ENCODE measurements at places on chromosomes 6 and 20.

DNA sequence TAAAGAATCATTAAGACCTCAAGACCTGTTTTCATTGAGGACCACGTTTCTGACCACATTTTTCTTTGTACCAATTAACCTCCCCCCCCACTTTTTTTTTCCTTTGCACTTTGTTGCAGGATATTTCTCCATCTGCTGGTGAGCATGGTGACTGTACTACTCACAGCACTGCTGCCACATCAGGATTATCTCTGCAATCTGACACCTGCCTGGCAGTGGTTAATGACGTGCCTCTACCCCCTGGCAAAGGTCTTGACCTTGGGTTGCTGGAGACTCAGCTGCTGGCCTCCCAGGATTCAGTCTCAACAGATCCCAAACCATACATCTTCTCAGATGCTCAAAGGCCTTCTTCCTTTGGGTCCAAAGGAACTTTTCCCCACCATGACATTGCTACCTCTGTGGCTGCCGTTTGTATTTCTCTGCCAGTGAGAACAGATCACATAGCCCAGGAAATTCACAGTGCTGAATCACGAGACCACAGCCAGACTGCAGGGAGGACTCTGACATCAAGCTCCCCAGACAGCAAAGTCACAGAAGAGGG is 46.6 kb upstream of the EDN3 start:
- DNase-seq, result no peak

GRCh38 chr20:20174089-20174835 is 121.9 kb downstream of the CFAP61 start:
- no peak for DNase-seq

DNA sequence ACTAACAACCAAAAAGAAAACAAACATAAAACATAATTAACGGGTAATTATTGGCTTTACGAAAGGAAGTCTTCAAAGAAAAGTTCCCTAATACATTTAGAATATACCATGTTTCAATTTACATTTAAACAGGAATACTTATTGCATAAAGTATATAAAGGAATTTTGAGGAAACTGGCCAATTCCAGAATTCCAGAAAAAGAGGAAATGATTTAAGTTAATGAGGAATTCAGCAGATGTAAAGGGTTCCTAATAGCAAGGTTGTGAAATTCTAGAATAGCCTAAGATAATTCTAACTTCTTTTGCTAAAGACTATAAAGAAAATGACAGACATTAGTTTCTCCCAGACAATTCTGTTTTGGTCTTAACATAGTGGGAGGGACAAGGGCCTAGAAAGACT is 35.0 kb downstream of the DTNBP1 start:
- DNase-seq, result no peak

- no peak for DNase-seq
Measured at GRCh38 chr6:20921578-20921977, 387.3 kb downstream of the CDKAL1 start.

DNA sequence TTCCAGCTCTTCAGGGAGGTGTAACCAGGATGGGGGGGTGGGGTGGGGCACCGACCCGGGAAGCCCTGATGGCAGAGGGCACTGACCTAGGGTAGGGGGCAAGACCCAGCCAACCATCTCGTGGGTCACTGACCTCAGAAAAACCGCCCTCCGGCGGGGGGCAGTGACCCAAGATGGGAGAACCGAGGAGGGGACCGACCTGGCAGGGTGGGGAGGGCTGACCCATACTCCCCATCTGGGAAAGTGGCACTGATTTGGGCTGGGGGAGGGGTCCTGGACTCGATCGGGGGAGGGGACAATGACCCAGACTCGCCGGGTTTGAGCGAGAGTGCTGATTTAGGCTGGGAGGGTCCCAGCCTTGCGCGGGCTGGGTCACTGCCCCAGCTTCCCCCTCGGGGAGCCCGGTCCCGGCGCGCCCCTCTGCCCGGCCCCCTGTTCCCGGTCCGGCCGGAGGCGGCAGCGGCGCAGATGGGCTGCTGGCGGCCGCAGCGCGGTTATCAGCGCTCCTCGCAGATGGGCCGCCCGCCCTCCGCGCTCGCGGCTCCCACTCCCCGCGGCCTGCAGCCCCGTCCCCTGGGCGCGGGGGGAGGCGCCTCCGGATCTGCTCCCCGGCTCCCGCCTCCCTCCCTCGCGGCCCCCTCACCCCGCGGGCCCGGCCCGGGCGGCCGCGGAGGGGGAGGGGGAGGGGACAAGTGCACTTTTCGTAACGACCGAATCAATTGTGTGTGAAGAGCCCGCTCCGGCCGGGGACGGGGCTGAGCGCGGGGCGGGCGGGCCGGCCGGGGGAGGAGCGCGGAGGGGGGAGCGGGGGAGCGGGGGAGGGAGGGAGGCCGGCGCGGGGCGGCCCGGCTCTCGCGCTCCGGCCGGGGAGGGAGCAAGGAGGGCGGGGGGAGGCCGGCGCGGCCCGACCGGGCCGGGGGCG is 2.2 kb downstream of the NOL4L start:
- DNase-seq, result no peak

- no peak for DNase-seq
Measured at GRCh38 chr6:41712651-41713103, 22.7 kb downstream of the TFEB start.

DNA sequence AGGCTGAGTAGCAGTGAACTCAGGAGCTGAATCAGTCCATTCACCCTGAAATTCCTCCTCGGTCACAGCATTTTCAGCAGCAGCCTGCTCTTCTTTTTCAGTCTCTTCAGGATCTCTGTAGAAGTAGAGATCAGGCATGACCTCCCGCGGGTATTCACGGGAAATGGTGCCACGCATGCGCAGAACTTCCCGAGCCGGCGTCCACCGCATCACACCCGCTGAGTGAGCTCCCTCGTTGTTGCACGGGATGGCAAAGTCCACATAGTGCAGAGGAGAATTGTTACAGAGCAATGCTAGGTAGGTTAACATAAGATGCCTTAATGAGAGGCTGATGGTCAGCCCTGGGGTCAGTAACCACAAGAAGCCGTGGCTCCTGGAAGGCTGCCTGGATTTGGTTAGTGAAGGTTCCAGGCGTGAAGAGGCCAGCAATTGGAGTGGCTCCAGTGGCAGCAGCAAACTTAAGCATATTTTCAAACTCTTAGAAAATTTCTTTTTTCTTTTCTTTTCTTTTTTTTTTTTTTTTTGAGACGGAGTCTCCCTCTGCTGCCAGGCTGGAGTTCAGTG is 113.5 kb upstream of the HDAC2 start:
- no peak for DNase-seq

- DNase-seq, result no peak
Measured at GRCh38 chr6:149149653-149150052, 167.9 kb upstream of the TAB2 start.

- no peak for DNase-seq
Measured at GRCh38 chr20:4726710-4727397, 5.1 kb downstream of the PRND start.

DNA sequence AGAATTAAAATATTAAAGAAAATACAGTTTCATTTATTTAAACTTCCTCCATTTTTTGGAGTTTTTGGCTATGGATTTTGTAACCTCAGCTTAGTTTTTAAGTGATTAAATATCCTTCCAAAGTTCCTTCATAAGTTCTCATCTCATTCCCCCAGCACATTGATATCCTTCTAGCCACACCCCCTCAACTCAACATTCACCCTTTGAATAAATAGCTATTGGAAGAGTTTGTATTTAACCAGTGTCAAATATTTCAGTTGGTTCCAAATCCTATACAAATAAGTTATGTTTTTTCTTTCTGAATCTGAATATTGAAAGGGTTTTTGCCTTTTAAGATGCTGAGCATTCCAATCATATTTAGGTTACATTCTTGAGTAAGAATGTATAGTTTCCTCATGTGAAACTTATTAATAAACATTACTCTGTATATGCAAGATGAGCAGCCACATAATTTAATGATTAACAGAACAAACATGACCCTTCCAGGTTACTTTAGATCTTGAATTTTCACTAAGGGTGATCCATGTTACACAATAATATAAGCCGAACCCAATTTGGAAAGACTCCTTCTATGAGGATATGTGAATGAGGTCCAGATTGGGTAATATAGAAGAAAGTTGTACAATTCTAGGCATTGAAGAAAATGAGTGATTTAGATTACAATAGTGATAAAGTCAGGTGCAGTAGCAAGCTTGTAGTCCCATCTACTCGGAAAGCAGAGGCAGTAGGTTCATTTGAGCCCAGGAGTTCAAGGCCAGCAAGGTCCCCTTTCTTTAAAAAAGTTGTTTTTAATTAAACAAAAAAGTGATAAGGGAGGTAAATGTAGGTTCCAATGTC is 13.6 kb downstream of the GLYATL3 start:
- no peak for DNase-seq

DNA sequence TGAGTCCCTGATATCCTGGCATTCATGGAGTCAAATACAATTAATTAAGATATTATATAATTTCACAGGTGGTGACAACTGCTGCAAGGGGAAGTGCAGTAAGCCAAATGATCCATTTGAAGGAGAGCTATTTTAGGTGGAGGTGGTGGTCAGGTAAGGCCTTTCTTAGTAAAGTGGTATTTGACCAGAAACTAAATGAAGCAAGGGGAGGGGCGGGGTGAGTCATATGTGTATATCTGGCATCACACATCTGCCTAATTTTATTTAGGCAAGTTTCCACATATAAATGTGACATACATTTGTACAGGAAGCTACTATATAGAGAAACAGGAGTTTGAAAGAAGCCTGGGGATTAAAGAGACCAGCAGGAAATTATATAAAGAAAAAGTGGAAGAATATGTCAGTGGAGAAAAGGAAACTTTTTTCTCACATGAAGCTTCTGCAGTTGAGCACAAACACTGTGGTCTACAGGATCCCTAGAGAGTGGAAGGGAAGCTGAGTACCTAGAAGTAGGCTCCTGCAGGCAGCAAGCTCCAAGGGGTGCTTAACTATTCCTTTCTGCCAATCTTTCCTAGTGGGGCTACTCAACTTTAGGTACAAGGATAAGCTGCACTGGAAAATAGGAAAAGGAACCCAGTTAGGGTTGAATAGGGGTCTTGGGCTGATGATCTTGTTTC is 99.6 kb downstream of the OGFRL1 start:
- no peak for DNase-seq

GRCh38 chr6:52725535-52726192 is 37.6 kb downstream of the GSTA2 start:
- no peak for DNase-seq

GRCh38 chr6:12077021-12077710 is 65.1 kb downstream of the HIVEP1 start:
- DNase-seq, result no peak

DNA sequence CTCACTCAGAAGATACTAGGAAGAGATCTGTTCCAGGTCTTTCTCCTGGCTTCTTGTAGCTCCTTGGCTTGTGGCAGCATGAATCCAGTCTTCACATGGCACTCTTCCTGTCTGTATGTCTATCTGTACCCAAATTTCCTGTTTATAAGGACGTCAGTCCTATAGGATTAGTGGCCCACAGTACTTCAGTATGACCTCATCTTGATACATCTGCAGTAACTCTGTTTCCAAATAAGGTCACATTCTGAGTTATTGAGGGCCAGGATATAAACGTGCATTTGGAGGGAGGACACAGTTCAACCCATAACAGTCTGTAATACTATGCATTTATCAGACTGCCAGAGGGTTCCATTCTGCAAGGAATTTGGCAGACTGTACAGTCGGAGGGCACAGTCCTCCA is 57.6 kb upstream of the DYNLRB1 start:
- DNase-seq, result no peak
